ENCODE measurements at places on chromosomes 7 and 10.
A peak's percentile ranks its signal among the peaks of the same experiment; 100 is the strongest.

DNA sequence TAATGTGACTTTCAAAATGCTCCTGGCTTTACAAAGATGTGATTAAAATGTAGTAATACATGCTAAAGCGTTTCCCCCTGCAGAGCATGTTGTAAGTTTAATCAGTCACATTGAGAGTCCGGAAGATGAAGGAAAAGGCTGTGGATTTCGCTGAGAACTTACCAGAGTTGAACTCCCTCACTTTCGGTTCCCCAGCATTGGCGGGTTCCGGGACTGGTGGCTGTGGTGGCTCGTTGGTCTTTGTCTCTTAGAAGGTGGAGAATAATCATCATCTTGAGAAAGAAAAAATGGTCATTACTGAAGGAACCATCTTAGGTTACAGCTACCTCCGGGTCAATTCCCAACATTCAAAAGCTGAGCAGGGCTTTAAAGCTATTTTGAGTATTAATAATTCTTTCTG lies 9.6 kb upstream of the NUPR2 start:
- DNase-seq, result no peak

- DNase-seq, result peak; percentile 43
Measured at GRCh38 chr10:95445837-95446486, 115.2 kb downstream of the SORBS1 start.

- DNase-seq, result no peak
Measured at GRCh38 chr7:79502151-79502550, 48.7 kb upstream of the MAGI2 start.

- DNase-seq, result no peak
Measured at GRCh38 chr7:50808282-50808888, 25.7 kb upstream of the GRB10 start.

DNA sequence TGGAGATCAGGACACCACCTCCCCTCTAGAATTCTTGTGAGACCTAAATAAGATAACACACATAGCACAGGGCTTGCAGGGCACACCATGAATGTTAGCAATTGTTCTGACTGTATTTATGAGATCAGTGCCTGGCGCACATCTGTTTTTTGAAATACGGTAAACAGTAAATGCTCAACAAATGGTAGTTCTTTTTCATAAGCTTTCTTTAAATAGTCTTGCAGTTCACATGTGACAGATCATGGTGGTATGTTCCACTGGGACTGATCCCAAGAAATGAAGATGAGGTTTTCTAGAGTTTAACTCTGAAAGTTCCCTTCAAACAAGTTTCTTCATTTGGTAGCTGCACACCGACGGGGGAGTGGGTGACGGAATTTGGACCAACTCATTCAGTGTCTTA lies 34.8 kb downstream of the CREB5 start:
- DNase-seq, result no peak

DNA sequence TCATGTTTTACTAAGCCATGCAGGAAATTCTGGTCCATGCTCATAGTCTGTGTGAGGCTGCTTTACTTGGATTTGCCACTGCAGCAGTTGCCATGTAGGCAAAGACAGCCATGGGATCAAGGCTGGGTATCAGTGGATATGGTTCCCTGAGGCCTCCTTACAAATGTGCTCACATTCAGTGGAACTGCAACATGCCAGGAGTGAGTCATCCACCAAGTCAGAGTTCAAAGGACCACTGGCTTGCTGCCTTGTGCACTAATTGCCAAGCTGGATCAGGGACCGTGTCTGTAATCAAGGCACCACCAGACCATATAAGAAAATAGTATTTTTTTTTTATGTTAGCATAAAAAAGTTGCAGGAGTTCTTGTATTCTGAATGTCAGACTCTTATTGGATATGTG lies 101.0 kb downstream of the CDCA7L start:
- no peak for DNase-seq

- no peak for DNase-seq
Measured at GRCh38 chr10:118978316-118978997, 51.1 kb upstream of the NANOS1 start.

GRCh38 chr7:36023033-36023560 lies 130.0 kb upstream of the EEPD1 start:
- no peak for DNase-seq

DNA sequence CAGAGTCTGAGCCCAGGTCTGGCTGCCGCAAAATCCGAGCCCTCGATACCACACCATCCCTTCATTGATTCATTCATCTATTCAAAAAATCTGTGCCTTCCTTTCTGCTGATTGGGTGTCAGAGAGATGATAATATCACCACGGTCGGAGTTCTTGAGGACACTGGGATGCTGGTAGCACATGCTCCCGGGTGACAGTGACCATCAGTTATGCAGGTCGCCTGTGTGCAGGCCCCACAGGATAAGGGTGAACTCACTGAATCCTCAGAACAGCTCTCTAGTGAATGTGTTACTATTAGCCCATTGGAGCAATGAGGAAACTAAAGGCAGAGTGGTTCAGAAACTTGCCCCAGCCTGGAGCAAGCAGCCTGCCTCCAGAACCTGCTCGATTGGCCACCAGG lies 145.1 kb downstream of the SLIT1 start:
- no peak for DNase-seq

DNA sequence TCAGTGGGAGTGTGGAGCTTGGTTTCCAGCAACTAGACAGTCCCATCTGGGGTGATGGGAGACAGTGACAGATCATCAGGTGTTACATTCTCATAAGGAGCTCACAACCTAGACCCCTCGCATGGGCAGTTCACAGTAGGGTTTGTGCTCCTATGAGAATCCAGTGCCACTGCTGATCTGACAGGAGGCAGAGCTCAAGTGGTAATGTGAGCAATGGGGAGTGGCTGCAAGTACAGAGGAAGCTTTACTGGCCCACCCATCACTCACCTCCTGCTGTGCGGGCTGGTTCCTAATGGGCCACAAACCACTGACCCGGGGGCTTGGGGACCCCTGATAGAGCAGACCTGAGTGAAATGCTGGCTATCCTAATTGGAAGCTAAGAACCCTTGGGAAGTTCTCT lies 242.8 kb downstream of the BAMBI start:
- no peak for DNase-seq

DNA sequence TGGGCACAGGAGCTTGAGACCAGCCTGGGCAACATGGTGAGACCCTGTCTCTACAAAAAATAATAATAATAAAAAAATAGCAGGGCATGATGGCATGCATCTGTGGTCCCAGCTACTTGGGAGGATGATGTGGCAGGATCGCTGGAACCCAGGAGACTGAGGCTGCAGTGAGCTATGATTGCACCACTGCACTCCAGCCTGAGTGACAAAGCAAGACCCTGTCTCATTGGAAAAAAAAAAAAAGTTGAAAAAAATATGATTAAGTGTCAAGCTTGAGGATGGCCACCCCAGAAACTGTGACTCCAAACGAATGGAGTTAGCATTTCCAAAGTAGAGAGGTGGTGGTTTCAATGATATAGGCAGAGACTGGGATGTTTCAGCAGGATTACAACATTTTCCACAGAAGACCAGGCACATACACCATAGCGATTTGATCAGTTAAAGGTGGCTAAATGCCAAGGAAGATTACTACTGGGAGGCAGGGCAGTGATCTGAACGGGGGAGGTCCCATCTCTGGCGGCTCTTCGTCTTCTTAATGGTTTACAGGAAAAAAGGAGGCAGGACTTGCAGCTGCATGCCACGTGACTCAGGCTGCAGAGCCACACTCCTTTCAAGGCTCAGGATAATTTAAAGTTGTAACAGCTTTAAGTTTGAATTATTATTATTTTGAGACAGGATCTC lies 250.6 kb upstream of the GALNT17 start:
- DNase-seq, result no peak

DNA sequence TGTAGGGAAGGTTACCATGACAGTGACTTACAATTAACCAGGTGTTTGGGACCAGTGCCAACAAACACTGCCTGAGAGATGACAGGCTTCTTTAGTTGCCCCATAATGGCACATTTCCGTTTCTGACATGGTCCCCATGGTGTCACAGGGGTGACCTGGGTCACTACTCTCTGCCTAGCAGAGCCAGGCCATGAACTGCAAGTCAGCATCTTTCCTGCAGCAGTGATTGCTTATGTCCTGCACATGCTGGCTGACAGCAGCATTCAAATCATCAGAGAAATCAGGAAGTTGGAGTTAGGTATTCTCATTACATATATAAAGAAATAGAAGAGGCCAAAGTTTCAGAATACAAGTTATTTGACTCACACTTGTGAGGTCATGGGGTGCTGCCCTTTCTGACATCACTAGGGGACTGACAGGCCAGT lies 47.1 kb upstream of the ZNRF2 start:
- peak; percentile 63 for DNase-seq

DNA sequence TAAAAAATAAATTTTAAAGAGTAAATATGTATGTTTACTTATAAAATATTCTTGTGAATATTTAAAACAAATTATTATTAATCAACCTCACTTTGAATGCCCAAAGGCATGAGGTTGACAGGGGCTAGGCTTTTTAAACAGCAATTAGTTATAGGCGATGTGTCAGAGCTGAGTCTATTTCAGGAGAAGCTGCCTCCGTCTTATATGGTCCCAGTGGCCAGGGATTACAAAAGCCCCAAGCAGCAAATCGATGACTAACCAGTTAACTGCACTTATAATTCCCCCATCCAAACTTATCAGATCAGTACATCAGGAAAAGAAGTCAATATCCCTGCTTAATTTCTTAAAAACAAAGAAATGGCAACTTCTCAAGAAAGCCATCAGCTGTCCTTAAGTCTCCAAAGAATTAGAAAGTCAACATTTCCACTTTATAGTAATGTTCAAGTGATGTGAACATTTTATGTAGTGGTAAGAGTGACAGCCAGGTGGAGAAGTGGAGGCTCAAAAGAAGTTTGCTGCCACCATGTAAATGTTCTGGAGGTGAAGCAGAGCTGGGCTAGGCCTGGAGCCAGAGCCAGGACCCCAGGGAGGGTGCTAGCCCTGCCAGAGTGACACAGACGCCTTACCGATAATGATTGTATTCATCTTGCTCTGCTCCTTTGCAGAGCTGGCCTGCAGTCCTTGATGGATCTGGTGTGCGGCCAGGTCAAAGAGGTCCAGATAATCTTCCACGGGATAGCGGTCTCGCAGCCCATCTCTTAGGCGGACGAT lies 51.5 kb downstream of the CHST15 start:
- no peak for DNase-seq

- no peak for DNase-seq
Measured at GRCh38 chr7:155248366-155248756, 49.3 kb upstream of the INSIG1 start.

- DNase-seq, result peak; percentile 28
Measured at GRCh38 chr7:95901006-95901405, 128.7 kb downstream of the DYNC1I1 start.

GRCh38 chr10:14047431-14047830 lies 283.3 kb downstream of the FRMD4A start:
- DNase-seq, result no peak

DNA sequence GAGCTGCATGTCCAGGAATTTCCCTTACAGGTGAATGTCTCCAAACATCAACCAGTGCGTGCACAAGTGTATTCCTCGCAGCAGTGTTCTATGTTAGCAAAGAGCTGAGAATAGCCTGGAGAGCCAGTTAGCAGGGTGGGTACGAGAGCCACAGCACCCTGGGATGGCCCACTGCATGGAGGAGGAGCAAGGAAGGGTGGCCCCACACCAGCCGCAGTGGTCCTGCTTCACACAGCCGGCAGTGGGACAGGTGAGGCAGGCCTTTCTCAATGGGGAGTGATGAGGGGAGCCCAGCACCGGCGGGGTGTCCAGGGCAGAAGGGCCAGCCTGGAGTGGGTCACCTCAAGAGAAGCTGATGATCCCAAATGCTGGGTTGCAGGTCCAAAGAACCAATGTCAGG lies 240.7 kb downstream of the TCERG1L start:
- DNase-seq, result no peak

DNA sequence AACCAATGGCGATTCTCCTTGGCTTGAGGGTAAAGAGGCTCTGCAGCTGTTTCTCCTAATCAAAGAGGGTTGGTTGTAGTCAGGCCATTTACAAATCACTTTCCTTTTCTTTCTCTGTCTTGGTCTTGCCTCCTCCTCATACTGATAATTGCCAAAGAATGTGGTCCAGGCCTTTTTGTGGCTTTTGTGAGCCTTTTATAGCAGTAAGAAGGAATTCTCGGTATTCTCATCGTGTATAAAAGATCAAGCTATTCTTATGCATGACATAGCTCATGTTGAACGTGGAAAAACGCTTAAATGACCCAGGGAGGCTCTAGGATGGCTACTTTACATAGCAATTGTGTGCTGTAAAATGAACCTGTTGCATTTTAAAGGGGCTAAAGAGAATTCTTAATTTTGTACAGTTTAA lies 62.6 kb downstream of the RBM20 start:
- no peak for DNase-seq

DNA sequence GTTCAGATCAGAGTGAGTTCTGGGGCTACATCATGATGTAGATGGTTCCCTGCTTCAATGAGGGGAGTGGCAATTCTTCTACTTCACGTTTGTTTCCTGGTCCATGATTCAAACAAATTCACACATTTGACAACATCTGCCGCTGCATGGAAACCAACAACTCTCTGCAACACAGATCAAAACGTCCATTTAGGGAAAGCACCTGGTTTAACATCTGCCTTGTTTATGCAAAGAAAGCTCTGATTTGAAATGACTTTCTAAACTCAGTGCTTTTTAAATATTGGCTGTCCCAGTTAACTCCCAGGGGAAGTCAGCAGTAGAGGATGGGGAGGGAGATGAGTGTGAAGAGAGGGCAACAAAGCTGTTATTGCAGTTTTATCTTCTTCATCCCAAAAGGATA lies 93.8 kb downstream of the GAD2 start:
- DNase-seq, result no peak

Measured in NCI-H1105 treated with DMSO at 0.1 percent for 48 hours (cell line).